Fibroblast of villous mesenchyme (primary cell): ENCODE measurements at places on chromosomes 2 and 18. TPM values are rescaled to one million over a fixed set of nuclear protein-coding genes. Genes with fewer than 3 reads are reported as not detected.
A peak's percentile ranks its signal among the peaks of the same experiment; 100 is the strongest.

CDH7 gene
- total RNA-seq: under 0.01 TPM in 1 of 2 replicates, not detected in the other

GRCh38 chr2:128162266-128162665 lies 71.3 kb downstream of the UGGT1 start:
- no peak for DNase-seq

DNA sequence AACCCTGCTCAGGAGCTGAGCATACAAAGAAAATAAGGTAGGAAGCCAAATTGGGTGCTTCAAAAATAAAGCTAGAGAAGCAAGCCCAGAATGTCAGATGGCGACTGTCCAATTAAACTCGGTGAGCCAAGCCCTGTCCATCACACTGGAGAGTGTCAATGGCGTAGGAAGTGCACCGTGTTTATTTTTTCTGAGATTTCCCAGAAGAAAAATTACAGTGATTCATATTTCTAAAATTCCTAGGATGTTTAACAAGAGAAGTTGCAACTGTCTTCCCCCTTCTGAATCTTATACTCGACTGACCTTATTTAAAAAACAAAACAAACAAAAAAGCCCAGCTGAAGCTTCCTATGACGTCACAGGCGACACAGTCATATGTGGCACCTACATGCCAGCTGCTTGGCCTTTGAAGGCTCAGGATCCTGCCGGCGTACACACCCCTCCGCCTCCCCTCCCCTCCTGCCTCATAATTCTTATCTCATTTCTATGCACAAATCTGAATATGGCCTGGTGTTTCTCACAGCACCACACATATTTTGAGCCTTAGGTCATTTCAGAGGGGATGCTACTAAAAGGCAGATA lies 60.8 kb downstream of the MBP start:
- peak; percentile 98 for DNase-seq

GRCh38 chr2:161725297-161725696 lies 101.1 kb downstream of the SLC4A10 start:
- no peak for DNase-seq

- DNase-seq: no peak
Measured at GRCh38 chr2:38390947-38391346, 13.9 kb upstream of the ATL2 start.

DNA sequence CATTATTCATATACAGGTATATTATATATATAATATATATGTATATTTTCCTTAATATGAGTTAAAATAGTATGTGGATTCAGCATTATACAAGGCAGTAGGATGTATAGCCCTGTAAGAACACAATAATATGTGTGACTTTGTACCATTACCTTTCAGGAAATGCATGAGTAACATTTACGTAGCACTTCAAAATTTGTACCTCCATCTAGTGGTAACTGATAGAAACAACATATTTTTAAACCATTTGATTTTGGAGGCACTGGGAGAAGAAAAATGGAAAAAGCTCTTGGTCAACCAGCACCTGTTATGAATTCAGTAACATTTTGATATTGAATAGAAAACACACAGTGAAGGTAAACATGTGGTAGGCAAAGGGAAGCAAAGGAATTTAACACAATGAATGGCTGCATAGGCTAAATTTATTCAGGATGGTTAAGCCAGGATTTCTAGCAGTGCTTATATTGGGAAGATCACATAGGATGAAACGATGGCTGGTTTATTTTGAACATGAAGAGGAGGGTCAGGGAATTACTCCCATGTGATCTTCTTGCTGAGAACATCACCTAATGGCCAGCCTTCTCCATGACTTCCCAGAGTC lies 565.5 kb downstream of the CCDC85A start:
- peak; percentile 55 for DNase-seq
